ENCODE measurements at places on chromosomes 13 and 19. TPM values are rescaled to one million over a fixed set of nuclear protein-coding genes. Genes with fewer than 3 reads are reported as not detected.
A peak's percentile ranks its signal among the peaks of the same experiment; 100 is the strongest.

DNA sequence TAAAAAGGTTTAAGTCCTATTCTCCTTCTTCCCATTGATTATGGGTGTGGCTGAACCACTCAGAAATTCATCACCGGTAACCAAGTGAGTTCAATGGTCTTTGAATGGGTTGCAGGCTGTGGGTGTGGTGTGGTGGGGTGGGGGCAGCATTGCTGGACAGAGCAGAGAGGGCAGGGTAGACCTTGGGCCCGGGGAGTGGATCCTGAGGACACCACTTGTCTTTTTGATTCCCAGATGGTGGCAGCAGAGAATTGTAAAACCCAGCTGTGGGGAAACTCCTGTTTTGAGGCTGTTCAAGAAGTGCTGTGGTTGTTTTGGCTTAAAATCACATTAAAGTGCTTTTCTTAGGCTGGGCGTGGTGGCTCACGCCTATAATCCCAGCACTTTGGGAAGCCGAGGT lies 45.8 kb upstream of the RGCC start:
- H3K27me3 ChIP-seq, result peaks cover 7% of the 10 kb centered on the region
- no peak overlapping the region for H3K27ac ChIP-seq

Gene LHB
- total RNA-seq, result not detected

GRCh38 chr19:7500811-7501450 lies 12.1 kb upstream of the PEX11G start:
- H3K4me3 ChIP-seq, result peak overlapping the region; percentile 49
- H3K4me1 ChIP-seq, result no peaks in the 10 kb centered on the region
- peaks cover 50% of the 10 kb centered on the region for H3K27me3 ChIP-seq
- H3K36me3 ChIP-seq, result no peaks in the 10 kb centered on the region

- H3K27ac ChIP-seq, result no peak overlapping the region
- peaks cover 55% of the 10 kb centered on the region for H3K27me3 ChIP-seq
- H3K36me3 ChIP-seq, result no peaks in the 10 kb centered on the region
- H3K4me3 ChIP-seq, result no peak overlapping the region
- DNase-seq, result no peak
- no peaks in the 10 kb centered on the region for H3K4me1 ChIP-seq
These were observed 2.1 kb downstream of the IFNL2 start for GRCh38 chr19:39270036-39270871.

Gene IGFL1
- not detected for total RNA-seq

Gene CLDND2
- 0.73 TPM for total RNA-seq

Gene ZNF780A
- total RNA-seq, result 25.5 TPM

- DNase-seq, result no peak
- H3K4me3 ChIP-seq, result no peak overlapping the region
- H3K4me1 ChIP-seq, result no peaks in the 10 kb centered on the region
These were observed 71.8 kb downstream of the TNFSF11 start for GRCh38 chr13:42645717-42646116.

- H3K4me3 ChIP-seq, result no peak overlapping the region
- no peak for DNase-seq
- H3K4me1 ChIP-seq, result peaks cover 9% of the 10 kb centered on the region
- peaks cover 4% of the 10 kb centered on the region for H3K36me3 ChIP-seq
These were observed 7.3 kb downstream of the PIAS4 start for GRCh38 chr19:4014541-4015491.

Gene KBTBD6
- total RNA-seq, result 11.1 TPM

- no peaks in the 10 kb centered on the region for H3K36me3 ChIP-seq
- no peaks in the 10 kb centered on the region for H3K4me1 ChIP-seq
- H3K27me3 ChIP-seq, result no peaks in the 10 kb centered on the region
- no peak overlapping the region for H3K4me3 ChIP-seq
These were observed 231.4 kb downstream of the OXGR1 start for GRCh38 chr13:96762876-96763275.

Gene PDE4C
- total RNA-seq, result 1.6 TPM

DNA sequence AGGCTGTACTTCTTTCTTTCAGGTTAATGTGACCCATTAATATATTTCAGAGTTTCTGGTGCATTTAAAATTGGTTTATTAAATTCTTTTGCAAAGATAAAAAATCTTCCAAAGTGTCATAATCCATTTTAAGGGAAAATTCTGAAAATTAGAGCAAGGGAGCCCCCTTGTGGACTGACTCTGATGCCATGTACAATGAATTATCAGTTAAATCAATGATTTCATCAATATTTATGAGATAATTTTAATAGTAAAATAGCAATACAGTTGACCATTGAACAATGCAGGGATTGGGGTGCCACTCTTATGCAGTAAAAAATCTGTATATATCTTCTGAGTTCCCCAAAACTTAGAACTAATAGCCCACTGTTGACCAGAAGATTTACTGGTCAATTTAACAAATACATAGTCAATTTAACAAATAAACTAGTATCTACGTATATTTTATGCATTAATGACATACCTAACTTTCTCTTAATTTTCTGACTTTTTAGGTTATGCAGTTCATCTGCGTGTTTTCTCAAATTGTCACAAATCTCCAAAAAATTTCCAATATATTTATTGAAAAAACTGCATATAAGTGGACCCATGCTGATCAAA lies 479.1 kb upstream of the MIR17HG start:
- H3K27ac ChIP-seq, result no peak overlapping the region
- H3K36me3 ChIP-seq, result peaks cover 1% of the 10 kb centered on the region
- H3K4me3 ChIP-seq, result no peak overlapping the region
- DNase-seq, result no peak

Gene OR7D2
- 1.8 TPM for total RNA-seq

DNA sequence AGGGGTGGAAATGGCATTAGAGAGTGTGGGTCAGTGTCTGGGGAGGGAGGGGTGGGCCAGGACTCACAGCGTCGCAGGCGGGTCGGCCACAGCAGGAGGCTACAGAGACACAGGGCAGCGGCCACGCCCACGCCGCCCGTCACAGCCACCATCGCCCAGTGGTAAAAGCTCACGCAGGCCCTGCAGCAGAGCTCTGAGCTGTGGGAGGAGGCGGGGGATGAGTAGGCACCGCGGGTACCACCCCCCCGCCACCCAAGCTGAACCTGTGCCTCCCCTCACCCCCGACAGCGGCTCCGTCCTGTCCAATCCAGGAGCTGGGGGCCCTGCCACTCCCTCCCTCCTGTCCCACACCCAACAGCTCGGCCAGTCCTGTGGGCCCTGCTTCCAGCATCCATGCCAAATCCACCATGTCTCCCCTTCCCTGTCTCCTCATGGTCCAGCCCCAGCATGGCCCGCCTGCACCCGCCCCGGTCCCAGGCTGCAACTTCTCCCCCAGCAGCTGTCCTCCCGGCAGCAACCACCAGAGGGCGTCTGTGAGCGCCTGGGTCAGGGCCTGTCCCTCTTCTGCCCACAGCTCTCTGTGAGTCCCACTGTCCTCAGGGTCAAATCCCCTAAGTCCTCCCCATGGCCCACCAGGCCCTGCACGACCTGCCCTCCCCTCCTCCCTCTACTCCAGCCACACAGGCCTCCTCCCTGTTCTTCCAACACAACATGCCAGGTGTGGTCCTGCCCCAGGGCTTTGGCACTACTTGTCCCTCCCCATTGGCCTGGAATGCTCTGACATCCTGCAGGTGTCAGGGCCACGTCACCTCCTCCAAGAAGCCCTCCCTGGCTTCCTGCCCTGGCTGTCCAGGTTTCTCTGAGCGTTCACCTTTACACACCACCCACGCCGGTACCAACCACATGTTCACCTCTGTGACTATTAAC lies 6.0 kb downstream of the TEKTIP1 start:
- peaks cover 3% of the 10 kb centered on the region for H3K36me3 ChIP-seq
- no peaks in the 10 kb centered on the region for H3K4me1 ChIP-seq
- H3K27ac ChIP-seq, result peak overlapping the region; percentile 90
- H3K4me3 ChIP-seq, result no peak overlapping the region

Gene RAB20
- 4.0 TPM for total RNA-seq

- no peak overlapping the region for H3K27ac ChIP-seq
- no peak for DNase-seq
- no peak overlapping the region for H3K4me3 ChIP-seq
- H3K36me3 ChIP-seq, result no peaks in the 10 kb centered on the region
- peaks cover 15% of the 10 kb centered on the region for H3K27me3 ChIP-seq
These were observed 15.9 kb downstream of the PRR36 start for GRCh38 chr19:7858109-7858770.

DNA sequence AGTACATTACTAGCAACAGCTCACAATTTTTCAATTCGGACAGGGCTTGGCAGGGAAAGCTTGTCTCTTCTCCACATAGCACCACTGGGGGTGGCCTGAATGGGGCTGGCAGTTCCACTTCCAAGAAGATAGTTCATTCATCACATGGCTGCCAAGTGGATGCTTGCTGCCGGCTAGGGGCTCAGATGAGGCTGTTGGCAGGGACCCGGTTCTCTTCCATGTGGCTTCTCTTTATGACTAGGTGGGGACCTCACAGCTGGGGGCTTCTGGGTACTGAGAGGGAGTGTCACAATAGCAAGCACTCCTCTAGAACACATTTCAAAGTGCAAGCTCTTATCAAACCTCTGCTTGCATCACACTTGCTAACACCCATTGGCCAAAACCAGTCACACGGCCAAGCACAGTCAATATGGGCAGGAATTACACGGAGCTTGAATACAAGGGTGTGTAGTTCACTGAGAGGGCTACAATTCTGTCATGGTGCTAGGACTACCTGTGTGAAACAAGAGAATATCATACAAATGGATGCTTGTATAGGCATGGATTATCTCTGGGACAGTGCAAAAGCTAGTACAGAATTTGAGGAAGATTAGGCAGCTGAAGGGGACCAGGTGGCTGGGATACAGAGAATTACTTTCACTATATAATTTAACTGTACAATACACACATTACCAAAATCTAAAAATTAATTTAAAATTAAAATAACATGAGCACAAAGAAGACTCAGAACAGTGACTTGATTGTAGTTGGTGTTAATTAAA lies 32.3 kb downstream of the ATP7B start:
- peaks cover 10% of the 10 kb centered on the region for H3K36me3 ChIP-seq
- H3K27me3 ChIP-seq, result no peaks in the 10 kb centered on the region
- no peak overlapping the region for H3K4me3 ChIP-seq
- H3K27ac ChIP-seq, result no peak overlapping the region
- peaks cover 21% of the 10 kb centered on the region for H3K4me1 ChIP-seq

DNA sequence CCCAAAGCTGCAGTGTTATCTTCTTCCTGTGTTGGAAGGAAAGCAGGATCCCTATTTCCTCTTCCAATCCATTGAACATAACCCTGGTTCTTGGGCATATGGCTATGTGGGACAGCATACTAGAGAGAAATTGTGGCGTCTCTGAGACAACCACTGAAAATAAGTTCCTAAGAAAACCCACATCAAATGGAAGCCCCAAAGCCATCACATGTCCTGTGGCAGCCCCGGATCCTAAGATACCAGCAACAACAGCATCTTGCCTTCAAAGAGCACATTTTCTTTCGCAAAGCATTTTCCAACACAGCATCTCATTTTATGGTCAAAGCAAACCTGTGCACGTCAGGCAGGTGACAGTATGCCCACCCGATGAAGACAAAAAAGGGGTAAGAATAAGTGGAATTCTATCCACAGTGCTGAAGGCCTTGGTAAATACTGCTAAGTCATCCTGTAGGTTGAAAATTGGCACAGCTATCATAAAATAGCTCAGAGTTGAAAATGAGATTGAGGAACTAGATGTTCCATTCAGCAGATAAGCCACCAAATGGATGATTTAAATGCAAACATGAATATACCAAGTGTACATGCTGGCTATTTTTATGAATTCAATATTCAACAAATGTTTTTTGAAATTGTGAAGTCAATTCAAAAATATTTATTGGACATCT lies 232.2 kb downstream of the DLEU7 start:
- no peak overlapping the region for H3K27ac ChIP-seq
- H3K4me3 ChIP-seq, result no peak overlapping the region
- no peaks in the 10 kb centered on the region for H3K36me3 ChIP-seq
- peaks cover 4% of the 10 kb centered on the region for H3K27me3 ChIP-seq
- H3K4me1 ChIP-seq, result peaks cover 6% of the 10 kb centered on the region

- H3K36me3 ChIP-seq, result no peaks in the 10 kb centered on the region
- H3K4me1 ChIP-seq, result no peaks in the 10 kb centered on the region
- peaks cover 25% of the 10 kb centered on the region for H3K27me3 ChIP-seq
- no peak overlapping the region for H3K4me3 ChIP-seq
- DNase-seq, result no peak
These were observed 9.9 kb upstream of the ACP7 start for GRCh38 chr19:39074205-39074692.

DNA sequence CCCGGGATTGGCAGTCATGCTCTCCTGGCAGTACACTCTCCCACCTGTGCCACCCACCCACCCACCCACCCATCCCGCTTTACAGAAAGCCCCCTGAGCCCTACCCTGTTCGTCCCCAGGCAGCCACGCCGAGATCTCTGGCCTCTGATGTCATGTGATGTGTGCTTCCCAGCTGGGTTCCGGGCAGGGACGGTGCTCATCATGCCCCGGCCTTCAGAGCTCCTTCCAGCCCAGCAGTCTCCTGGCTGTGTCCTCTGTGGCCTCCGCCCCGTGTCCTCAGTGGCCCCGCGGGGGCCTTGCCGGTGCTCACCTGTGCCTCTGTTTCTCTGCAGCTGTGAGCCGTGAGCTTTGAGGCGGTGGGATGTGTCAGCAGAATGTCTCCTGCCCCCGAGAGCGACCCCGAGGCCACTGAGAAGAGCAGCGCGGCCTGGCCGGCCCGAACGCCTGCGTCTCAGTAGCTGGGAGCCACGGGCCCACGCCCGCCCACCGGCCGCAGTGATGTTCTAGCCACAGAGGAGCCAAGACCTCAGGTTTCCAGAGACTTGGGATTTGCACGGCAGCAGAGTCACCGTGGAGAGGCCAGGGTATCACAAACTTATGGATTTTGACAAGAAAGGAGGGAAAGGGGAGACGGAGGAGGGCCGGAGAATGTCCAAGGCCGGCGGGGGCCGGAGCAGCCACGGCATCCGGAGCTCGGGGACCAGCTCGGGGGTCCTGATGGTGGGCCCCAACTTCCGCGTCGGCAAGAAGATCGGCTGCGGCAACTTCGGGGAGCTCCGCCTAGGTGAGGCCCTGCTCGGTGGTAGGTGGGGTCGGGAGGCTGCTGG lies 28.4 kb downstream of the CSNK1G2 start:
- peaks cover 5% of the 10 kb centered on the region for H3K36me3 ChIP-seq
- H3K4me3 ChIP-seq, result no peak overlapping the region
- no peaks in the 10 kb centered on the region for H3K27me3 ChIP-seq
- no peak overlapping the region for H3K27ac ChIP-seq
- H3K4me1 ChIP-seq, result no peaks in the 10 kb centered on the region
- DNase-seq, result no peak

GRCh38 chr13:113449693-113450347 lies 3.5 kb downstream of the ADPRHL1 start:
- no peak overlapping the region for H3K4me3 ChIP-seq
- peaks cover 21% of the 10 kb centered on the region for H3K36me3 ChIP-seq
- no peak for DNase-seq
- peaks cover 3% of the 10 kb centered on the region for H3K27me3 ChIP-seq
- peaks cover 4% of the 10 kb centered on the region for H3K4me1 ChIP-seq

Gene ZNF714
- total RNA-seq, result 51.5 TPM

DNA sequence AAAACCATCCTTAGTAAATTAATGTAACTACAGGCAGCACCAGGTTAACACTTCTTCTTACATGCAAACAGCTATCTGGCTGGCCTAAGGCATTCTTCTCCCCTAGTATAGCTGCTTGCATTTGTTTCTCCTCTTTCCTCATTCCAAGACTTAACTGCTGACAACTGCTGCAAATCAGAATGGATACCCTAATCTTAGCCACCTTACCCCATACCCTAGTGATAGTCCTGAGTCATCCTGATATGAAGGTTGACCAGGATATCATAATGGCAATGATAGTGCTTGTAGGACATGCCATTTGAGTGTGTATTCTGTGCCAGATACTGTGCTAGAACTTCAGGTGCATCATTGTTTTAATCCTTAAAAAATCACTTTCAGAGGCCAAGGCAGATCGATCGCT lies 138.2 kb upstream of the MAB21L1 start:
- H3K4me1 ChIP-seq, result no peaks in the 10 kb centered on the region
- no peaks in the 10 kb centered on the region for H3K36me3 ChIP-seq
- DNase-seq, result no peak
